Fibroblast of mammary gland (primary cell): ENCODE measurements at places on chromosomes 6 and 20.
A peak's percentile ranks its signal among the peaks of the same experiment; 100 is the strongest.

- DNase-seq, result no peak
Measured at GRCh38 chr6:24358219-24358821, 461 bp upstream of the DCDC2 start.

DNA sequence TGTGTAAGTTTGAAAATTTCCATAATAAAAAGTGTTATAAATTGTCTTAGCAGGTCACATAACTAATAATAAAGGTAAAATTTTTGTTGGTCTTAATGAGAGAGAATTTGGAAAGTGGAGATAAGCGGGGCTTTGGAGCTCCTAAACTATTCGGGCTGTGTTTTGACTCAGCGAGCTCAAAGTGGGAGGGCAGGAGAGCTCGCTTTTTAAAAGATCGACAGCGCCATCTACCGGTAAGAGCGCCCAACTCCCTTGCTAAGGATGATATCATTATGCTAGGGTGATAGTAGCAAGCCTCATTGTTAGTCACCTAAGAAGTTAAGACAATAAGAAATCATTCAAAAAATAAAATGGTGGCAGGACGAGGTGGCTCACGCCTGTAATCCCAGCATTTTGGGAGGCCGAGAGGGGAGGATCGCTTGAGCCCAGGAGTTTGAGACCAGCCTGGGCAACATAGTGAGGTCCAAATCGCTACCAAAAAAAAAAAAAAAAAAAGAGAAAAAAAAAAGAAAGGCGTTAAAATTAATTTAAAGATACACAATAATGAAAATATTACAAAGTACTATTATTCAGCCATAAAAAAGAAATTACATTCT, 24.8 kb downstream of the C6orf15 start:
- DNase-seq, result peak; percentile 88

DNA sequence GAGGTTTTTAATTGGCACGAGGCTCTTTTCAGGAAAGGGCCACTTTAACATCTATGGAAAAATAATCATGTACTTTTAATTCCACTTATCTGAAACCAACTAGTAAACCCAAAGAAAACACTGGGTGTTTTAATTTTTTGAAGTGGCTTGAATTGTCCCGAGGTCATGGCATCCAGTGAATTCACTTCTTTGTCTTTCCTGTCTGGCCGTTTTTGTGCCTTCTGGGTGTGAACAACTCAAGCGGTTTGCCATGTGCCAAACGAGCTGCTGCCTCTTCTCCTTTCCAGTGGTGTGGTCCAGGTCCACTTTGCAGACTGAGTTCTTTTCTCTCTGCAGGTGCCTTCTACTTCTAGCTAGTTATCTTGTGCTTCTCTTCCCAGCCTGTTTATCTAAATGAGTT, 117.5 kb downstream of the PLCB4 start:
- DNase-seq, result no peak

DNA sequence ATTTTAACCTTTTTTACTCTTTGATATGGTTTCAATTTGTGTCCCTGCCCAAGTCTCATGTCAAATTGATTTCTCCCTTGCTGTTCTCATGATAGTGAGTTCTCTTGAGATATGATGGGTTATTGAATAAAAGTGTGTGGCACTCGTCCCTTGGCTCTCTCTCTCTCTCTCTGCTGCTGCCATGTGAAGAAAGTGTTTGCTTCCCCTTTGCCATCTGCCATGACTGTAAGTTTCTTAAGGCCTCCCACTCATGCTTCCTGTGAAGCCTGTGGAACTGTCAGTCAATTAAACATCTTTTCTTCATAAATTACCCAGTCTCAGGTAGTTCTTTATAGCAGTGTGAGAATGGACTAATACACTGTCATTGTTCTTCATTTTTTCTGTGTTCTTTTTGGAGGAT, 48.5 kb downstream of the LIN28B start:
- no peak for DNase-seq

DNA sequence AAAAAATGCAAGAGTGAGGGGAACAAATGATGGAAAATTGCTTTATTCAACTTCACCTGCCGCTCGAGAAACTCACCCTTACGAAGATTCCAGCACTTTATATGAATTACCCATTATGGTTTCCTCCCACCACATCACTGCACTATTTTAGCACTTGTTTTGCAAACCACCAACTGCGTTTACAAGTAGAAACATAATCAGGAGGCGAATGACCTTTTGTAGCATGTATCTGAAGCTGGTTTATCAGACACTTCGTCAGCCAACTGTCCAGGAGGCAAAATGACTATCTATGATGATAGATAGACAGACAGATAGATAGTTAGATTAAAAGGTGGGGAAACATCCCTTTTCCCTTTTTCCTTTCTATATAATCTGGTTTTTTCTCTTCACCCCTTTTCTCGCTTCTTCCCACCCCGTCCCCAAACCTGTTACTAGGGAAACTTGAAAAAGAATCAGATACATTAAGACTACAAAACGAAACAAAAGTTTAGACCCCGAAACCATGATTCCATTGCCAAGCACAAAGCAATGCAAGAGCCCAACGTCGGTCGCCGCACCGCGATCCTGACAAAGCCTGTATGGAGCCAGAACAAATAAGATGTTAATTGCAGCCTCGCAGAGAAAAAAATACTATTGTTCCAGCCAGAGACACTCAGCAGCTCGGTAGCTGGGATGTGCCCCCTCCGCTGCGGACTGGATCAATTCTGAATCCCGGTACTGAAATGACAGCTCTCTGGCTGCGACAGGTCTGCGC, 933 bp upstream of the ADGRB3 start:
- DNase-seq, result no peak

DNA sequence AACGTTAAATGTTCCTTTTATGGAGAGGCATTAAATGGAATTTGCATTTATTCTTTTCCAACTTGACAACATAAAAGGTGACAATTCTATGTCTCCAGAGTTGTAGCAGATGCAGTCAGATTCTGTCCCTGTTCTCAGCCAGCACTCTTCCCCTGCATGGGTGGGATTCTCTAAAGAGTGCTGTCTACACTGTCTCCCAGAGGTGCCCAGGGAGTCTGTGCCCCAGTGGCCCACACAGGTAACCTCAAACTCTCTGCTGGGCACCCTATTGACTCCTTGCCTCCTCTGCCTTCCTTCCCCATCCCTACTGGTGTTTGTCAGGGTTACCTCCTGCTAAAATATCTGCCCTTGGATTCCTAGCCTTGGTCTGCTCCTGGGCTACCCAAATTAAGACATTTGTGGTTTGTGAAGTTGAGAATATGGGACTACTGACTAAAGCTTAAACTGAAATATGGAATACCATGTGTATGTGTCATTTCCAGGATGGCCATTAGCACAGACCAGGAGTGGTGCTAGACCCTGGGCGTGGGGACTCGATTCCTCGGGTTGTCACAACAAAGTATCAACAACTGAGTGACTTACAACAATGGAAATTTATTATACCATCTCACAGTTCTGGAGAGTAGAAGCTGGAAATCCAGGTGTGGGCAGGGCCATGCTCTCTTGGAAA, 284.7 kb downstream of the CDH26 start:
- peak; percentile 40 for DNase-seq

GRCh38 chr20:6956574-6956973, 189.1 kb downstream of the BMP2 start:
- DNase-seq, result no peak

DNA sequence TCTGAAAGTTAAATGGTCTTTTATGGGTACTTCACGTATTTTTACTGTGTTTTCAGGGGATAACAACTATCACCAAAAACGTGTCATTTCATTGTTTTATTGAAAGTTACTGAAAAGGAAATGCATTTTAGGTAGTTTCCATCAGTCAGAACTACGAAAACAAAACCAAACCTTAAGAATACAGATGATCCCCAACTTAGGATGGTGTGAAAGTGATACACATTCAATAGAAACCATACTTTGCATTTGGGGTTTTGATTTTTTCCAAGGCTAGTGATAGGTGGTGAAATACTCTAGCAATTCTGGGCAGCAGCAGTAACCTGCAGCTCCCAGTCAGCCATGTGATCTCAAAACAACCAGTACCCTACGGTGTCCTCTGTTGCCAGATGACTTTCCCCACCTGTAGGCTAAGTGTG, 25.9 kb upstream of the EFHC1 start:
- DNase-seq, result no peak

- no peak for DNase-seq
Measured at GRCh38 chr20:50670126-50670862, 21.0 kb downstream of the RIPOR3 start.

GRCh38 chr6:35139470-35139869, 1.7 kb downstream of the TCP11 start:
- no peak for DNase-seq

DNA sequence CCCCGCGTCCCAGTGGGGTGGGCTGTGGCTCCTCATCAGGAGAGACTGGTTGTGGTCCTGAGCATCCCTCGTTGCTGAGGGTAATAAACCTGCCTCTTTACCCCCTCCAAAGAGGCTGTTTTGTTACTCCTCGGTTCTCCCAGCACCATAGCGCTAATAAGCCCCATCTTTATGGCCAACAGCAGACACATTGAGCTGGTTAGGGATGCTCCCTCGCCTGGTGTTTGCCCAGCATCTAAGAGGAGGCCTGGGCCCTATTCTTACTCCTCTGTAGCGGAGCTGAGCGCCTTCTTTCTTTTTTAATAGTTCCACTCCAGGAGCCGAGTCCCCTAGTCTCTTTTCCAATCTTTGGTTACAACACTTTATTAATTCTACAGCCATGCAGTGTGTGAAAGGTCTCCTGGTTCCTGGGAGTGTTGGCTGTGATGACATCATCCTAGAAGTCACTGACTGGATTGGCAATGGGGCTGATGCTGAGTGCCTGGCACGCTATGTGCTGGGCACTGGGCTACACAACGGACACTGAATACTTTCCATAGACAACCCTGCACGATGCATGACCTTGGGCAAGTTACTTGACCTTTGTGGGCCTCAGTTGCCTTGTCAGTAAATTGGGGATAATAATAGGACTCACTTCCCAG, 50.6 kb upstream of the CCDC167 start:
- peak; percentile 63 for DNase-seq

- DNase-seq, result peak; percentile 25
Measured at GRCh38 chr6:2497922-2498623, 252.6 kb downstream of the MYLK4 start.

DNA sequence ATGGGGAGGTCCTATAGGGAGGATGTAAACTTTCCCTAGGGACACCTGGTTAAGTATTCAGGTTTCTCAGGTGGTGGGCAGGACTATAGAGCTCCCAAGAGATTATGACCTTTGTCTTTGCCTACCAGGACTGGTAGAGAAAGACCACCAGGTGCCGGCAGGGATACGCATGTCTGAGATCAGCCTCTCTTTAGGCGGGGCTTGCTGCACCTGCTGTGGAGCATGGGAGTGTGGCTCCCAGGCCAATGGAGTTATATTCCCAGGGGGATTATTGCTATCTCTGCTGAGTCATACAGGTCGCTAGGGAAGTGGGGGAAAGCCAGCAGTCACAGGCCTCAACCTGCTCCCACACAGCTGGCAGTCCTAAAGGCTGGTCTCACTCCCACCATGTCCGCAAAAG, 280.5 kb upstream of the MMS22L start:
- no peak for DNase-seq

DNA sequence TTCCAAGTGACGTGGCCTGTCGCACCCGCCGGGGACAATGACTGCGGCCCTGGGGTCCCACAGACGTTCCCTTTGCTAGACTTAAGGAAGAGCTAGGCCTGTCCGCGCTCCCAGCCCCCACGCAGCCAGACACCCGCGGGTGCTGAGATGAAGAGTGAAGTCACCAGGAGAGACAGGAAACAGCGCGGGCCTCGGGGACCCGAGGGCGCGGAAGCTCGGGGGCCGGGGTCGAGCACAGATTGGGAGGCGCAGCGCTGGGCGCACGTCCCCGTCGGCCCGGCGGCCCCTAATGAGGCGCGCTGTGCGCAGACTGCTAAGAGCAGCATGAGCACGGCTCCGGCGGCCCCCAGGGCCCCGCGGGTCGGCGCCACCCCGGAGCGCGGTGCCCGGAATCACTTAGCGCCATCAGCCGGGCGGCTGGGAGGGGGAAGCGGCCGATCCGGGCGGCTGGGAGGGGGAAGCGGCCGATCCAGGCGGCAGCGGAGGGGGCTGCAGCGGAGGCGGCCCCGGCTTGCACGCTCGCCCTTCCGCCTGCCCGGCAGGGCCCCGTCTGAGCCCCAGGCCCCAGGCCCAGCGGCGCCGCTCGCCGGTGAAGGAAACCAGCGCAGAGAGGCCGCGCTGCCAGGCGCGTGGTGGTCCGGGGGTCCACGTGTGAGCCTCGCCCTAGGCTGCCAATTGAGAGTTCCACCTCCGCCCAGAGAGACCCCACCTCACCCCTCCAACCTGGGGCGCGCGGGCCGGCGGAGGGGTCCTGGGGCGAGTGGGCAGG, 8.3 kb upstream of the AVP start:
- DNase-seq, result no peak

- no peak for DNase-seq
Measured at GRCh38 chr6:42971746-42972327, 7.1 kb downstream of the PEX6 start.

- no peak for DNase-seq
Measured at GRCh38 chr20:16263582-16263981, 309.7 kb downstream of the KIF16B start.

DNA sequence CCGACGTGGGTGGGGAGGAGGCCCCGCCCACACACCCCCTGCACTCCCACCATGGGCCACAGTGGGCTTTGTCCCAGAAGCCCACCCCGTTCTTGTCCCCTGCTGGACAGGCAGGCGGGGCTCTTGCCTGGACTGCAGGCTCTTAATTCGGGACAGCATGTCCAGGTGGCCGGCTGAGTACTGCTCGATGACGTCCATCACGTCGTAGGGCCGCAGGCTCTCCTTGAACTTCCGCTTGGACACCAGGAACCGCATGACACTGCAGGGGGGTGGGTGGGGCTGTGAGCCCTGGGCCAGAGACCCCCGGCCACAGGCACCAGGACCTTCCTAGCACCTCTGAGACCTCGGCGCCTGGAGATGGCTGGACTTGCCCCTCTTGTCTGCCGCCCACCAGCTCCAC, 52.2 kb upstream of the CHRNA4 start:
- no peak for DNase-seq

DNA sequence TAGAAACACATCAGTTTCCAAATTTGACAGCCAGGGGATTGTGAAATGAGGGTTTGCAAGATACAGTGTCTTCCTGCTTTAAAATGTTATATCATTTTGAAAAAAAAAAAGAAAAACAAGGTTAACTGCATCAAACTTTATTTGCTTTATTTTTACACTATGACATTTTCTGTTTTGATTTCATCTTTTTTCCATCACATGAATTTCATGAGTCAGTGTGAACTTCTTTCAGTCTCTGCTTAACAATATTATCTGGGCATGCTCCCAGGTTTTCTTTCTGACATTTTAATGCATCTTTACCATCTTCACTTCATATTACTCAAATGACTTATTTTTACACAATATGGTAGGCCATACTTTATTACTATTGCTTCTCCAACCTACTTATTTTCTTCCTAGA, 1.9 kb downstream of the NCOA7 start:
- DNase-seq, result peak; percentile 76

DNA sequence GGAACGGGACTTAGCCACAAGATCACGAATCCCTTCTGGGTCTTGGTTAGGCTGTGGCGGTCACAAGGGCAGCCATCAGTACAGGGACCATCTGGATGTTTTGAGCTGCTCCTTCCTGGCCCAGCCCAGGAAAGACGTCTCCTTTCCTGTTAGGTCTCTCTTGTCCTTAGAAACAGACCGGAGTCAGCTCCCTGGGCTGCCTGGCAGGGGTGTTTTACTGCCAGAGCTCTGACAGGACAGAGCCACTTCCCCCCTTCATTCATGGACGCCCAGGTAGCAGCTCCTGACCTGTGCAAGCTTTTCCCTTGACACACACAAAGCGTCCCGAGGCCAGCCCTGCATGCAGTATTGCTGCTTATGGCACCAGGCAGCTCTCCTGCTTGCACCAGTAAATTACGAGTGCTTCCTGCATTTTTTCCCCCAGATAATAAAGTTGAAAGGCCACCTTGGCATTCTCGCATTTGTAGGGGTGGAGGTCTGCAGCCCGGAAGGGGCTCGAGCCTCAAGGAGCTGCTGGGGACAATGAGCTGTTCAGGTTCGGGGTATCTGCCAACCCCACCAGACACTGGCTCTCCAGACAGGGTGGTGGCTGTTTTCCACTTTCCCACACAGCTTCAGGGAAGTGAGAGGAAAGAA, 87.4 kb downstream of the NOL4L start:
- DNase-seq, result no peak
